Stimulated activated CD4-positive, alpha-beta T cell treated with anti-CD3 and anti-CD28 coated beads, Interleukin-4, amount 100 ng/mL, for 24 hours (primary cell): ENCODE measurements at places on chromosomes 7 and 10.

- no peak for DNase-seq
These were observed 147.4 kb upstream of the AGR3 start for GRCh38 chr7:17029150-17029549.

DNA sequence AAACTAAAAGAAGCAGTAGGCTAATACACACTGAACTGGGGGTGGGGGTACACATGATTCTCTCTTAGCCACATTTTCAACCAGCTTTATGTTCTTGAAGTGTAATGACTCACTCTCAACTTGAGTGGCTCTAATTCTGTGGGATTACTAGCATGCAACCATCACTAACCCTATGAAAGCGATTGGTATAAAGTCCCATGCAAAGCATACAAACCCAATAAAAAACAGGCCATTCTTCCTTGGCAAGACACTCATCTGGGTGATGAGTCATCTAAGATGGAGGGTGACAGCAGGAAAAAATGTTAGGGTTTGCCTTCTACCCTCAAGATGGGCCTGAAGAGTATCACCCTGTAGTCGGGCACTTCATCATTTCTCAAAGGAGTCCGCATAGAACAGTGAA is 14.9 kb upstream of the PON3 start:
- no peak for DNase-seq

DNA sequence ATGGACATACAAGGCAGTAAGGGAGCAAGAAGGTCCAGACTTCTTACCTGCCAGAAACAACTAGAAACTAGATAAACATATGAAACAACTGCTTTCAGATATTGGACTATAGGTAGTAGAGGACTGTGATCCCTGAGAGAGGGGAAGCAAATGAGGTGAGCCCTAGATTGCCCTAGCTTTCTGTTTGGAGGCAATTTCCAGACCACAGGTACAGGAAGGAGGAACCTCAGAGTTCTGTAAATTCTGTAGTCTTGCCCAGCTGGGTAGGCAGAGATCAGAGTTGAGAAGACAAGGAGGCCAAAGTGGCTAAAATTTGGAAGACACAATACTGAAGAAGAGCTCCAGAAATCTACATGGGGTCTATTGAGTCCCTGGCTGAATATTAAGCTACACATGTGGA is 21.0 kb downstream of the CDK6 start:
- no peak for DNase-seq

GRCh38 chr7:55253188-55253587 is 111.9 kb upstream of the LANCL2 start:
- no peak for DNase-seq

- DNase-seq: no peak
These were observed 151.5 kb downstream of the TNS3 start for GRCh38 chr7:47430422-47430821.

GRCh38 chr10:8035006-8035640 is 19.4 kb upstream of the GATA3 start:
- DNase-seq: no peak

DNA sequence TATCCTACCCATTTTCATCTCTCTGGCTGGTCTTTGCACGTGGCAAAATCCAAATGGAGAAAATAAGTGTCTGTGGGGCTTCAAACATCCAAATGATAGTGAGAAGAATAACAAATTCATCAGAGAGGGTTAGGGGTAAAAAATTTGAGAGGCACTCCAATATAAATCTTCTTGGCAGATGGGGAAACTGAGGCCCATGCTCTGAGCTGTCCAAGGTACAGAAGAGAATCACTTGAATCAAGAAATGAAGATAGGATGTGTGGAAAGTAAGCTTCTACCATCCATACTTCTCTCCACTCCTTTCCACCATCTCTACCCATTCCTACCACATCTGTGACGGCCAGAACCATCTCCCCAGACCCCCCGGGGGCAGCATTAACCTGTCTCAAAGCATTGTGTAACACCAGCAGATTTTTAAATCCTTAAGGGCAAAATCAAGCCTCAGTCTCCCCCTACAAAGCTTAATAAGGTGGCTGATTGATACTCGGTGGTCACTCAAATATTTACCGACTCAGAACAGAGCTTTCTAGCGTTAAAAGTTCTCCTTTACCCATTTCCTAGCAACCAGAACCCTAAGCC is 818 bp downstream of the GOT1 start:
- no peak for DNase-seq

DNA sequence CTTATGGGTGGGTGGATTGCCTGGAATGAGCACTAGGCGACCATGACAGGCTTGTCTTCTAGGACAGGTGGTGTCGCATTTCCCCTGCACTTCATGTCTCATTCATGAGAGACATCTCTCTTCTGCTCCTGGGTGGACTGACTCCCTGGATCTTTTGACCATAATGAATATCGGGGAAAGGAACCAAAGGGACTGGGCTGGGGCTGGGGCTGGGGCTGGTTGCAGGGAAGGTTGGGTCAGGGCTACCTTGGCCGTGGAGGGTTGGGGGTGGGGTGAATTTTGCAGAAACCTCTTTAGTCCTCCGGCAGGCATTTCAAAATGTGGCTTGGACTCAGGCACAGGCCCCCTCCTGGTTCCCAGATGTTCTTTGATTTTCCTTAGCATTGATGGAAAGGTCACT is 319.2 kb downstream of the ZNF716 start:
- no peak for DNase-seq

GRCh38 chr7:84162125-84162524 is 32.5 kb downstream of the SEMA3A start:
- DNase-seq: no peak

DNA sequence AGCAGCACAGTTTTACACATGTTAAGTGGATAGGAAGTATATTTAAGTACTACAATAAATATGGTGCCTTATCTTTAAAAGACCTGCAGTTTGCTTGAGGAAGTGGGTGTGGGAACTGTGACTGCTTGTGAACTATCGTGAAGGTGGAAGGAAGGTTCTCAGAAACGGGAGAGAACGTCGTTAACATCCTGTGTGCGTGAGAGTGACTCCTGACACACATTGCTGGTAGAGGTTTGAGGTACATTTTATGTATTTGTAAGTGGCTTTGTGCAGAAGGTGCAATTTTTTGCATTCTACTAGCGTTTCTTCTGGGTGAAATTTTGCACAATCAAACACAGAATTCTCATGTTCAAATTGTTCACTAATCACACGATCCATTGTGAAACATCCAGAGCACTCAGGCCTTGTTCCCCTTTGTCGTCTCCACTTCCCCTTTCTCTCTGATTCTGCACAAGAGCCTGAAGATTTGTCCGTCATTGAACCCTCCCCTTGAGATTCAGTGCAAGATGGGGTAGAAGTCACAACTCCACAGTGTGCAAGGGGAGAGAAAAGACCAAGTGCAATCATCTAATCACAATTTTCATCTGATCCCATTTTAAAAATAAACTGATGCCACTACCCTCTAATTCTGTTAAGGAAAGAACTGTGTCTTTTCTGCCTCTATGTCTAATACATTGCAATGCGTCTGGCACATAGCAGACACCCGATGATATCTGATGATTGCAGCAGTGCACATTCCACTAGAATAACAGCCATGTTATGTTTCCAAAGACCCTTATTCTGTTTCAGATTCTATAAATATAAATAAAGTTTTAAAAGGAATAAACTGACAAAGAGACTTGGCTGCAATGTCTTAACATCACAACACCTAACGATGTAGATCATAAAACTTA is 279.9 kb downstream of the NEBL start:
- no peak for DNase-seq

- DNase-seq: no peak
These were observed 18.4 kb upstream of the MACROH2A2 start for GRCh38 chr10:70034232-70034631.

DNA sequence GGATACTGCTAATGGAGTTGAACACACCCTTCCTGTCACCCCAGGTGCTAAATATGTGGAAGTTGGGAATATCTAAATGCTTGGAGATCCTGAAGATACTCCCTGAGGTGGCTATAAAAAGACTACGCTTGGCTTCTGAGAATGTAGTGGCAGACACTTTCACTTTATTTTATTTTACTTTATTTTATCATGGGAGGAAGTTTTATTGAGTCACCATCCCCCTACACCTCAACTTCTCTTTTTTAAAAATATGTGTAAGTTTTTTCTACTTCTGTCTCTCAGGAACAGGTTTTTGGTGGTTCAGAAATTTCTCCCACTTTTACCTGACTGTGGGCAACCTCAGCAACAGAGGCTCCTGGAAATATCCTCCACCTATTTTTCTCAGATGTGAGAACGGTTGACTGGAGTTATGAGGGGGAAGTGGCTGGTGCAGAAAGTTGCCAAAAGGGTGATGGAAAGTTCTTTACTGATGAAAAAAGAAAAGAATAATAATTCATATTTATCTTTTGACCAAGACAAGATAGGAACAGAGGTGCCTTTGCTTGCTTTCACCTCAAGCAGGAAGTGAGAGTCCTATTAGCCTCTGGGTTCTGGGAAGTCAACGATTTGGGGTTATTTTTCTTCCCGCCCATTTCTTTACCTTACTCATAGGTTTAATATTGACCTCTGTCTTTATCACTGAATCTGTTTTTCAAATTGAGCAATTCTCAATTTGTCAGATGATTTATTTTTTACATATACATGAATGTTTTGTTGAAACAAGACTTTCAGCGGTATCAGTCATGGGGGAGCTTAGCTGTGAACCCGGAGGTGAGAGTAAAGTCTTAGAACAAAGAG is 103.6 kb downstream of the AHR start:
- DNase-seq: peak; percentile 20

GRCh38 chr10:34555653-34556052 is 259.4 kb downstream of the PARD3 start:
- no peak for DNase-seq
